Right hindlimb (tissue), 1 donor: ENCODE measurements at places on chromosomes 5 and 9.
A peak's percentile ranks its signal among the peaks of the same experiment; 100 is the strongest.

DNA sequence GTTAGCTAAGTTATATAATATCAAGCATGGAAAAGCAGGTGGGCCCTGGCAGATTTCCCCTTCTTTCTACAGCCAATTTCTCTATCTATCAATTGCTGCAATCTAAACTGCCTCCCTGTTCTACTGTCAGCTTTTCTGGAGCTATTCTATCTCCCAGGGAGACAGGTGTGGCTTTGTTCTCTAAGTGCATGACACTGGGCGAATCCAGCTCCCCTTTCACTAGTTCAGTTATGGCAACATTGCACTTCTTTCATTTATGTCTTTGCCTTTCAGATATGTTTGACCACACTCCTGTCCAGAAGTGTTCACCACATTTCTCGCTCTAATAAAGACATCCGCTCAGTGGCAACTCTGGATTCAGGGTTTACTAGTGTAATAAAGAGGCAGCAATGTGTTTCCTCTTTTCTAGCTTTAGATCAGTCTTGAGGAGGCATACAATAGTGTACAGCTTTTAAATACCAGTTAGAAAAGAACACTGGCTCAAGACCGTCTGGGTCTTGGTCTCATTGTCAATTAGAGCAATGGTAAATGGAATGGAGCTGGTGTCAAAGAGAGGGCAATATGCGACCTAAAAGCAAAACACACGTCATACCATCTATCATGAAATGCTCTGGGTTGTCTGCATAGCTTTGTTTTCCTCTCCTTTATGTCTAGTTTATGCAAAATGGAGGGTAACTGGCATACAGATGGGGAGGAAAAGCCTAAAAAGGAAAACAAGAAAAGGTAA is 197.0 kb downstream of the SLF1 start:
- DNase-seq, result no peak

- no peak for DNase-seq
Observed at GRCh38 chr5:21654-22233, 70.2 kb upstream of the PLEKHG4B start.

- peak; percentile 66 for DNase-seq
Observed at GRCh38 chr5:31944684-31945445, 229.3 kb downstream of the GOLPH3 start.

DNA sequence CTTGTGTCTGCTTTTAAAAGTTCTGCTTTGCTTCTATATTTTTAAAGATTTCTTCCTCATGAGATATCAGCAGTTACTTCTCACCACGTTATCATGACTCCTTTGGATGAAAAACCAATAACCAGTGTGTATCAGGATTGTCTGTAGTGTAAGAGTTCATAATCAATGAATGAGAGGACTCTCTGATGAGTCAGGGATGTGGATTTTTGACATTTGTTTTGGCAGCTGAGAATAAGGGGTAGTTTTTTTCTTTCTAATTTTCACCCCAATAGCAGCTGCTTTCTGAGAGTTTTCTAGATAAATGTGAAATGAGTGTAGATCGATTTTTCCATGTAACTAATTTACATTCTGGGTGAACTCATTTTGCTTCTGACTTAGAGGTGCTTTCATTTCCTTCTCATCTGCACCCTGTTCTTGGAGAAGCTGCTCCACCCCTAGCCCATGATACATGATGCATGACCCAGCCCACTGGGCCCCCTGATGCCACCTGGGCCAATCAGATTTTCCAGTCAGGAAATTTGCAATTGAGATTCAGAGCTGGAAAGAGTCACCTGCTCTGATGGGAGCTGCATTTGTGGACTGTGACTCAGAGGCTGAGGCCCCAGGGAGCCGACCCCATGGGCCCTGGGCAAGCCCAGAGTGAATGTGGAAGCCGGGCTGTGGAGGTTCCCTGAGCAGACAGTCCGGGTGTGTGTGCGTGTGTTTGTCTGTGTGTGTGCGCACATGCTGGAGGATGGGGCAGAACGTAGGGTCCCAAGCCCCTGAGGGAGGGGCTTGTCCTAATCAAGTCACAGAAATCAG is 159.3 kb downstream of the RGS3 start:
- DNase-seq, result peak; percentile 49

GRCh38 chr5:87260604-87261192 is 7.0 kb upstream of the RASA1 start:
- DNase-seq, result no peak

DNA sequence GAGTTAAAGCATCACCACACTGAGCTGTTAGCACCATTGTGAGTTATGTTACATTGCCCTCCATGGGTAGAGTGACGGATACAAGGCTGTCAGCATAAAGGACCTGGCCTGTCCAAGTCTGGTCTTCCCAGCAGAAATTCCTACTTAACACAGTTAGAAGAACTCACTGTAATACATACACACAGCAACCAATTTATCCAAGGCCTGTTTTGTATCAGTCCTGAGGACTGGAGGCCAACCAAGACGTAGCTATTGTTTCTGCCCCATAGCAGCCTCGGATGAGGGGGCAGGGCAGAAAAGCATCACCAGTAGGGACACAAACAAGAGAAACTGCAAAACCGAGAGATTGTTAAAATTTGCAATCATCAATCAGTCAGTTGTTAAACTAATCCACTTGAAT is 66.0 kb upstream of the CKMT2 start:
- no peak for DNase-seq

GRCh38 chr9:20319241-20319640 is 303.1 kb downstream of the MLLT3 start:
- DNase-seq, result no peak

GRCh38 chr5:119270960-119271757 is 84.7 kb upstream of the TNFAIP8 start:
- DNase-seq, result no peak

GRCh38 chr9:16406526-16407225 is 463.8 kb downstream of the BNC2 start:
- no peak for DNase-seq
